Activated naive CD4-positive, alpha-beta T cell treated with anti-CD3 and anti-CD28 coated beads for 36 hours (primary cell): ENCODE measurements at places on chromosomes 6 and 20.

DNA sequence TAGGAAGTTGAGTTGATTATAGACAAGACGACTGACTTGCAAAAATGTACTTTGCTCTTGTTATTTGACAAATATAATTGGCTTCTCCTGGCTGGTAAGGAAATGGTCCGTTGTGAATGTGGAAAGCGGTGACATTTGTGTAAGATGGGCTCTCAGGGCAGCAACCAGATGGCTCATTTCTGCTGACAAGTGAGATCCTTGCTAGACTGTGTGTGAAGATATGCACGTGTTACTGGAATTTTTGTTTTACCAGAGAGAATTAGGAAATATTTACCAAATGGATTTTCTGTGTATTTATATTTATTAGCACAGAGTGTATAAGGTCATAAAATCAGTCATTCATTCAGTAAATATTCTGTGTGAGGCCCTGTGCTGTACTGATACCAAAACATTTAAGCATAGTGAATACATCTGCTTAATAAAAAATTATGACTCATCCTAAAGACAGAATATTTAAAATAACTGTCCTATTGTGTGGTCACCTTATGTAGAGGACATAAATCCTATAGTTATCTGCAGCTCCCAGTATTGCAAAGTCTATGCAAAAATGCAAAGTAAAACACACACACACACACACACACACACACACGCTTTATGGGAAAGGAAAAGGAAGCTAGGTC, 109.9 kb upstream of the ASF1A start:
- no peak for DNase-seq

GRCh38 chr6:11043961-11044711, at the start of gene ELOVL2:
Gene ELOVL2, minus strand, starts transcription at chr6:11044305. Its CDS starts 75 bp downstream, at chr6:11044230.
- peak; percentile 12 for DNase-seq

GRCh38 chr6:80376411-80376810, 269.9 kb downstream of the BCKDHB start:
- no peak for DNase-seq

DNA sequence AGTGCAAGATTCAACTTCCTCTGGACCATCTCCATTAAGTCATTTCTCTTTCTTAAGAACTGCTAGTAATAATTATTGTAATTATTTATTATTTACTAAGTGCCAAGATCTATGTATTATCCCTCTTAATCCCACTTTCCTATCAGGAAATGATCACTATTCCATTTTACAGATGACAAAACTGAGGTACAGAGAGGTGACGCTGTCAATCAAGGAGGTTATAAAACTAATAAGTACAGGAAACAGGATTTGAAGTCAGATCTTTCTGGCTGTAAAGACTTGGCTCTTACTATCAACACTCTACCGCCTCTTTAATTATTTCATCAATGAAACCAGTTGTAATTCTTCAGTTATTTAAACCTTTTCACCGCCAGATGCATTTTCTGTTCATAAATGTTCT, 37.4 kb downstream of the BLOC1S5 start:
- DNase-seq, result no peak

- no peak for DNase-seq
These were observed 178.6 kb downstream of the CDH26 start for GRCh38 chr20:60136645-60137401.

DNA sequence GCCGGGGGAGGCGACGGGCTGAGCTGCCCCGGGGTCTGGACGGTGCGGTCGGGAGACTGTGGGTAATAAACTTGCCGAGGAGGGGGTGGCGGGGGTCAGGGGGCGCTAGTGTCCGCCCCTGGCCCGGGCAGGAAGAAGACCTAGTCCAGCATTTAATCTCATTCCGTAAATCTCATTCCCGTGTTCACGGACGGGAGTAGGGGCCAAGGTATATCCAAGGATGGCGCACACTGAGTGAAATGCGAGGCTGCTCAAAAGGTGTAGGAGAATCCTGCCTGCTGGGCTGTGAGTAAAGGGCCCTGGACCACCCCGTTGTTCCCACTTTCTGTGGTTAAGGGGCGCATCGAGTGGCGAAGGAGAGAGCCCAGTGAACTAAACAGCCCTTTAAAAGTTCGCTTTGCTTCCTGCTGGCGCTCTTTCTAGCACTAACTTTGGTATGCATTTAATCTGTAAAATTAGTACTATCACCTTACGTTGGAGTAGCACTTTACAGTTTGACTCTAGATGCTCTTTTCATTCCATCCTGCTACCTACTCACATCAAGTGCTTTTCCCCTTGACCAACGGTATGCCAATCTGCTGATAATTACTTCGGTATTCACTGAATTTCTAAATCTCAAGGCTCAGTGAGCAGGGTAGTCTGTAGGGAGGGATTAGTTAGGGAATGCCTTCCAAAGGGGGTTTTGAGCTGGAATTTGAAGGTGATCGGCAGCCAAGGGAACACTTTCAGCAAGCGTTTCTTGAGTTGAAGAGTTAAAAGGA, 730 bp downstream of the PARD6B start:
- no peak for DNase-seq

DNA sequence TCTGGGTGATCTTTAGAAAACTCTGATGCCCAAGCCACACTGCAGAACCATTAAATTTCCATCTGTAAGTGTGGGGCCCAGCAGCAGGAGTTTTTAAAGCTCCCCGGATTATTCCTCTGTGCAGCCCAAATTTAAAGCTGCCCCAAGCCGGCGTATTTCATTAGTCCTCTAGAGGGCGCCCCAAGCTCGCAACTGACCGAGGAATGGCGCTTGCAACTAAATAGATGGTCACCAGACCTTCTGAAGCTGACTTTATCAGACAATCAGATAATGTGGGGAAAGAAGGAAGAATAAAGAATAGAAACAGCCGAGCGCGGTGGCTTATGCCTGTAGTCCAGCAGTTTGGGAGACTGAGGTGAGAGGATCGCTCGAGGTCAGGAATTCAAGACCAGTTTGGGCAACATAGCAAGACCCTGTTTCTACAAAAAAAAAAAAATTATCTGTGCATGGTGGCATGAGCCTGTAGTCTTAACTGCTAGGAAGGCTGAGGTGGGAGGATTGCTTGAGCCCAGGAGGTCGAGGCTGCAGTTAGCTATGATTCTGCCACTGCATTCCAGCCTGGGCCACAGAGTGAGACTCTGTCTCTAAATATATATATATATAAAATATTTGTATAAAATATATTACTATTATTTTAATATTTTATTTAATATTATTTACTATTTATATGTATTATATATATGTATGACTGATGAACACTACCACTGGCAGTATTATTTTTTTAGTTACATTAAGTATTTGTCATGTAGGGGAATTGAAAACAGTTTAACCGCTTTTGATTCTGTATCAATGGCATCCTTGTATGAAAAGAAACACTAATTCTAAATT, 56.0 kb downstream of the OTOR start:
- DNase-seq, result peak; percentile 69

DNA sequence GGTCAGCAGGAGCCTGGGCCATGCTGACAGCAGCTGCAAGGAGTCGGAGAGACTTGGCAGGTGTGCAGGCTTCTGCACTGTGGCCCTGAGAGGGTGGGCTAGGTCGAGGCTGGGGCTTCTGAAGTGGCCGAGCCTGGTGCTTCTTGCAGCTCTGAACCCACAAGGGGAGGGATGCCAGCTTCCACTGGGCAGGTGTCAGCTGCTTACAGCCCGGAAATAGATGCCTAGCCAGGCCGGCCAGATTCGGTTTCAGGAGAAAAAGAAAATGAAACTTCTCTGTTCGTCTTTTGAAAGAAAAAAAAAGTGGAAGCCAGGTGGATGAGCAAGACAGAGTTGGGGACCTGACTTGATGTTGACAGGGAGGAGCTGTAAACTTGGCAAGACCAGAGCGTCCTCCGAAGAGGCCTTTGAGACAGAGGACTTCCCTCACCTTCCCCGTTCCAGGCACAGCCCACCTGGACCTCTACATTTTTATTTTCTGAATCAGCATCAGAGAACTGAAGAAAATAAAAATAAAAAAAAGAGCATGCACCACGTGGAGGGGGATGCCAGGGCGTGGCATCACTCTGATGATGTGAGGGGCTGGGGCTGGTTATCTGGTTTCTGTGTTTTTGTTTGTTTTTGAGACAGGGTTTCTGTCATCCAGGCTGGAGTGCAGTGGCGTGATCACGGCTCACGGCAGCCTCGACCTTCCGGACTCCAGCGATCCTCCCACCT, at the start of gene ZBP1:
Gene ZBP1, minus strand, starts transcription at position 153 of the 717 bp plus-strand sequence. Its CDS starts 131 bp downstream, at position 22.
- DNase-seq, result peak; percentile 75

DNA sequence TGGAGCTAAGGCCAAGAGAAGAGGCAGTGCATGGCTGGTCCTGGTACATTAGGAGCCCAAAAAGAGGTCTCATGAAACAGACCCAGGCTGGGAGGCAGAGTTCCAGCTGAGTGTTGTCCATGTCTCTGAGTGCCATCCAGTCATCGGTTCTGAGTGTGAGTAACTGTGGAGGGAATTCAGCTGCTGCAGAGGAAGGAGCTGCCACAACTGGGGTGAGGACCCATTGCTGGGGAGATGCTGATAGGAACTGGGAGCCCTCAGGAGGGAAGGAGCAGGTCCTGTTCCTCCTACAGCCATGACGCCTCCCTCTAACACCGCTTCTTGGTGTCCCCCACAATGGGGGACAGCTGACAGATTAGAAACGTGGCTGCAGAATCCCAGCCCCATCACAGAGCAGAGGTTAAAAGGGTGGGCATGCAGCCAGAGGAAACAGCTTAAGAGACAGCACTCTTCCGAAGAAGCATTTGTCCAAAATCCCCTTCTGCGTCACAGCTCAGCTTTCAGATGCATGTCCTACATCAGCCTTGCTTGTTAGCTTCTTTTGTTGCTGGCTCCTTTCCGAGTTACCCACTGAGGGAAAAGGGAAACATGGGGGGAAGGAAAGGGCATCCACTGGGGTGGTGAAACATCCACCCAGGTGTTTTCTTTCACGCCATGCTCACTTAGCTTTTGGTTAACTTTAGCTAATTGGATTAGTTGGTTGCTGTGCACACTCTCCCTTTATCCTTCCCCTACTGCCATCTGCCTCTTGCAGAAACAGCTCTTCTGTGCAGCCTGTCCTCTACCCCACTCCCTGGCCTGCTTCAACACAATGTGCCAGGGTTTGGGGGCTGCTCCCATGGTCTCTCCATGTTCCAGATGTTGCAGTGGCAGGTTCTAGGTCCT, 239.2 kb downstream of the SYNDIG1 start:
- DNase-seq, result no peak

GRCh38 chr6:41626917-41627316, 11.4 kb upstream of the MDFI start:
- no peak for DNase-seq

DNA sequence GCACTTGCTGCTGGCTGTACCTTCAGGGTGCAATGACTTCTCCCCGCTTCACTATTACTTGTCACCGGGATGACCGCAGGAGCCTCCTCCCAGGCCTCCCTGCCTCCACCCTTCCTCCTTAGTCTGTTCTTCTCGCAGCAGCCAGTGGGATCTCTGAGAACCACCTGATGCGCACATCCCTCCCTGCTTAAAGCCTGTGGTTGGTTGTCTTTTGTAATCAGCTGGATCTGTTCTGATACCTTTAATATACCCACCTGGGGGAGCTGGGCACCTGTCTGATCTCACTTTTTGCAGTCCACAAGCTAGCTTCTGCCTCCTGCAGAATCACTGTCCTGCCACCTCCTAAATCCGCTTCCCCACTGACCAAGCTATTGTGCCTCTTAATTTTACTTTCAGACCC, 34.6 kb downstream of the TOX2 start:
- DNase-seq, result no peak

- DNase-seq, result peak; percentile 11
These were observed 7.8 kb upstream of the APMAP start for GRCh38 chr20:25000268-25000801.

DNA sequence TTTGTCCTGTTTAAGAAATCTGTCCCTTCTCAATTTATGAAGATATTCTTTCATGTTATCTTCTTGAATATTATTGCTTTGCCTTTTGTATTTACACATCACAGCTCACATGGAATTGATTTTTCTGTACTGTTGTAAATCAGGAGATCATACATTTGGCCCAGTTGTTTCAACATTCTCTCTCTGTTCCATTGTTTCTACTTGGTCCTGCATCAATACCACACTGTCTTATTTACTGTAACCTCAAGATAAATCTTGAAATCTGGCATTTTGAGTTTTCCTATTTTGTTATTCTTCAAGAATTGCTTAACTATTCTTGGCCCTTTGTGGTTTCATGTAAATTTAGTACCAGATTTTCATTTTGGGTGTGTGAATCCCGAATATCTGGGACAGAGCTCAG, 121.7 kb upstream of the CCN2 start:
- DNase-seq, result no peak

DNA sequence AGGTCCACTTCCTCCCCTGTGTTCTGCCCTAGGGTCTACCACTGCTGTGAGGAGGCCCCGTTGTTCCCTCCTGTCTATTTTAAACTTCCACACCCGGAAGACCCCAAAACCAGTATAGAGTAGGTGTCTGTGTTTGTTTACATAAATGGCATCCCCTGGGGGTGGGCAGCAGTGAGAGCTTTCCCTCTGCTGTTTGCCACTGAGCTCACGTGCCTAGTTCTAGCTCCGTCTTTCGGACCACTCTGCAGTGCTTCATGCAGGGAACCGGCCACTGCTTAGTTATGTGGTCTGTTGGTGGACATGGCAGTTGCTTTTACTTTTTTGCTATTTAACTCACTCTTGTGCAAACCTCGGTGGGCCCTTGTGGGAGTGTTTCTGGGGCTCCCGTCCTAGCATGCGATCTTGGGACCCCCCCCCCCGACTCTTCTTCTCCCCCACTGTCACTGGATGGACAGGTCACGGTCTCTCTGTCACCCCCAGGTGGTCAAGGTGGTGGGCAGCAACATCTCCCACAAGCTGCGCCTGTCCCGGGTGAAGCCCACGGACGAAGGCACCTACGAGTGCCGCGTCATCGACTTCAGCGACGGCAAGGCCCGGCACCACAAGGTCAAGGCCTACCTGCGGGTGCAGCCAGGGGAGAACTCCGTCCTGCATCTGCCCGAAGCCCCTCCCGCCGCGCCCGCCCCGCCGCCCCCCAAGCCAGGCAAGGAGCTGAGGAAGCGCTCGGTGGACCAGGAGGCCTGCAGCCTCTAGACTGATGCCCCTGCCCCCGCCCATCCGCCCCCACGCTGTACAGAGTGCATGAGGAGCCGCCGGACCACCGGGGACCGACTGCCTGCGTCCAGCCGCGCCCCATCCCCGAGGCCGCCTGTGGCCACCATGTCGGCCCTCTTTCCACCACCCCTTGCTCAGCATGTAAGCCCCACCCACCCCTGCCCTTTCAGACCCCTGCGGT, 40.9 kb downstream of the VSTM2L start:
- DNase-seq, result no peak

GRCh38 chr6:106446983-106447382, 86.5 kb downstream of the CRYBG1 start:
- no peak for DNase-seq

GRCh38 chr20:46117704-46118467, at the start of gene CD40:
Gene CD40, plus strand, starts transcription at chr20:46118314. Its CDS starts 30 bp downstream, at chr20:46118344.
- peak; percentile 74 for DNase-seq
